ENCODE measurements at places on chromosomes 6 and 20.

GRCh38 chr20:39829661-39830060 is 859.4 kb downstream of the MAFB start:
- DNase-seq, result no peak

DNA sequence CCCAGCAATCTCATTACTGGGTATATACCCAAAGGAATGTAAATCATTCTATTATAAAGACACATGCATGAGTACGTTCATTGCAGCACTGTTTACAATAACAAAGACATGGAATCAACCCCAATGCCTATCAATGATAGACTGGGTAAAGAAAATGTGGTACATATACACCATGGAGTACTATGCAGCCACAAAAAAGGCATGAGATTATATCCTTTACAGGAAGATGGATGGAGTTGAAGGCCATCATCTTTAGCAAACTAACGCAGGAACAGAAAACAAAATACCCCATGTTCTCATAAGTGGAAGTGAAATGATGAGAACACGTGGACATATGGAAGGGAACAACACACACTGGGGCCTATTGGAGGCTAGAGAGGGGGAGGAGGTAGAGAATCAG is 115.7 kb downstream of the NUS1 start:
- no peak for DNase-seq

GRCh38 chr6:152478377-152479010 is 158.7 kb downstream of the SYNE1 start:
- no peak for DNase-seq

DNA sequence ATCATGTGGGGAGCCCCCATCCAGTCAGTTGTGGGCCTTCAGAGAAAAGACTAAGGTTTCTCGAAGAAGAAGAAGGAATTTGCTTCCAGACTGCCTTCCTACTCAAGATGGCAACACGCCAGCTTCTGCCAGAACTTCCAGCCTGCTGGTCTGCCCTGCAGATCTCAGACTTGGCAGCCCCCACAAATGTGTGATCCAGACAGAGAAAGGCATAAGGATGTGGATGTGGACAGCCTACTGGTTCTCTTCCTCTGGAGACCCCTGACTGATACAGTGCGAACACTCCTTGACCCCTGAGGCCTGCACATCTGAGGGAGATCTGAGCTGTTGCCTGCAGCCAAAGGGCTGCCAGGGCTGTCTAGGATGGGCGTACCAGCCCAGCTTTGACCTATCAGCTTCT is 8.6 kb downstream of the GABRR1 start:
- no peak for DNase-seq

DNA sequence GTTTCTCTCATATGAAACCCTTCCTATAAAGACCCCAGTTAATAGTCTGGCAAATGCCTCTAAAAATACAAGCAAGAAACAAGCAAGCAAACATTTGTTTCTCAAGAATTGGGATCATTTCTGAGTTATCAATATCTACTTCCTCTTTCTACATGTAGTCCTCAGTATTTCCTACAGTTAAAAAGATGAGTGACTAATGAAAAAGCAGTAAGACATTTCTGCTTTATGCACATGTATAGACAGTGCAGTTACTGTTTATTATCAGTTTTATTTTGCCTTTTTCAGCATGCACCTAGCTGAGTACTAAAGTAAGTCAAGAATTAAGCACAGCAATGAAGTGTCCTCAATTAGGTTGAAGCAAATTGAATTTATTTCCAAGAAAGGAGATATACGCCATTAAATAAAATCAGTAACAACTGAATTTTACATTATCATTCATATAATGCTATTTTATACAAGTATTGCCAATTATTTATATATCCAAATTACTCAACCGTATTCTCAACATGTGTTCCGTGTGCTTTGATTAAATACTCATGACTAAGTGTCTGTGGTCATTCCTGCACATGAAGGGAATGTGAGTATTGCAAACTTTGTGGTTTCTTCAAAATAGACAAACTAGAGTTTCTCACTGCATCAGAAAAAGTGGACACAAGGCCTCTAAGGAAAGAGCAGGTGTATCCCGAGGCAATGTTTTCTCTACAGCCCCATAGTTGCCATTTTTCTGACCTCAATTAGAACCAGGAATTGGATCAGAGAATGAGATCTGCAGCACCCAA is 159.3 kb upstream of the MARCKS start:
- peak; percentile 66 for DNase-seq

DNA sequence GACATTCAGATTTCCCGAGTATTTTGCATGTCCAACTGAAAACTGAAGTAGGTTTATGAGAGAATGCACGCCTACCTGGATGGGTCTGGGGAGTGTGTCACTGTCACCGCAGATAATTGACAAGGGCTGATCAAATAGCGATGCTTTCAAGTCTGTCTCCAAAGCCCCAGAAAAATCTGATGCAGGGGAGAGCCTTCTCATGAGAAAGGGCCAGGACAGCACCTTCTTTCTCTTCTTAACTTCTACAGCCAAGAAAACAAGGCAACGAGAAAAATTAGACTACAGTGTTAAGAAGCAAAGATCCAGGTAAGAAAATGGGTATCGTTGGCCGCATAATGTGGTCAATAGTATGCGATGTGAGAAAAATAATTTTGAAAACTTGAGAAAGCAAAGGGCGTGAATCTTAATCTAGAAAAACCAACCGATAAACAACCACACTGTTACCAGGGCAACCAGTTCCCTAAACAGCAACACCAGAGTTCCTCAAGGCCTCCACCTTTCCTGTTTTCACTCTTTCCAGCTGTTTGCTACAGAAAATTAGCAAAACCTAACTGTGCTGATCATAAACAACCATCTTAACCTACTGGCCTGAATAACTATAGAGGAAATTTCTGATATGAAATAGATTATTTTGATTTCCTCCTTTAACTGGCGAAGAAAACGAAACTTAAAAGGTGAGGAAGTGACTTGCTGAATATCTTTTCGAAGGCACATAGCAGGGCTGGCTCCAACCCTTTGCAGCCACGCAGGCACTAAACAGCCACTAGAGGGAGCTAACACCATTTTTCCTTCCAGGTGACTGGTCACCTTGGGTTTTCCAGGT is 2.6 kb downstream of the TAGAP start:
- peak; percentile 63 for DNase-seq

GRCh38 chr20:48679011-48679410 is 148.8 kb downstream of the PREX1 start:
- no peak for DNase-seq

DNA sequence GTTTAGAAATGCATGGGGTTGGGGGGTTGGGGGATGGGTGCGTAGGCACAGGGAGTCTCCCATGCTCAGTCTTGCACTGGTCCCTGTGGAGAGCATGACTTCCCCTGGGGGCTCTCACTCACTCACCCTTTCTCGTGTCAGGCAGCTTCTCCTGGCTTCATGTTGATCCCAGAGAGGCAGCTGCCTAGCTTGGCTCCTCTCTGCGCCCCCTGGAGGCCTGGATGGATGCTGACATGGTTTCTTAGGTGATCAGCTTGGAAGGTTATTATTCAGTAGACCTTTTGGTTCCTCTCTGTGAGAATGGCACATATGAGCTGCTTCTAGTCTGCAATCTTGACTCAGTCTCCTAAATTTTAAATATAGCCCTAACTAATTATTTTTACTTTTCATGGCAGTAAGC is 109.3 kb upstream of the FAM83B start:
- no peak for DNase-seq

DNA sequence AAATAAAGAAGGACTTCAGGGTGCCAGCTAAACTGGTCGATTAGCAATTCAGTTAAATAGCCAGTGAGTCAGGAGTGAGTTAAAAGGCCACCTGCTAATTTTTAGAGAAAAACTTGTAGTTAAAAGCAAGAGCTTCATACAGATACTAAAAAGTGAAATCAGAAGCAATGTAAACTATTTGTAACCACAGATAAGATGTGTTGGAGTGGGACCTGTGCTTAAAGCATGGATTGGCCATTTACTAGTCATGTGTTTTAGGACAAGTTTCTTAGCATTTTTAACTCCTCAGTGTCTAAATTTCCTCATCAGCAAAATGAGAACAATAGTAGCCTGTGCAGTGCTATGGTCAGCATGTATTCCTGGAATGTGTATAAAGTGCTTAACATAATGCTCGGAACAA is 23.8 kb upstream of the HDDC2 start:
- no peak for DNase-seq

DNA sequence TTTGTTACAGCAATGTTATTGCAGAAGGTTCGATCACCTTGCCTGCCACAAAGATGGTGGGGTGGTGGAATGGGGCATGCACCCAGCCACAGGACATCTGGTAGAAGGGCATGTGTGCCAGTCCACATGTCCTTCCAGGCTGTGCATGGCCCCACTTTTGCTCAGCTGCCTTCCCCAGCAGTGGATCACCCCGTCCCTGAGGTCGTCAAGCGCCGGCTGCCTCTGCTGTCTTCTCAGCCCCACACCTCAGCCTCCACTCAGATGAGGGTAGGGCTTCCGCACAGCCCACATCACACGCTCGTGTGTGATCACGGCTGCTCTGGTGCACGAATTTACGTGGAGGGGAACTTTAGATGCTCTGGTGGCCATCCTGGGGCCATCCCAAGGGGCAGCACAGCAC is 109.5 kb upstream of the PMEPA1 start:
- DNase-seq, result no peak

DNA sequence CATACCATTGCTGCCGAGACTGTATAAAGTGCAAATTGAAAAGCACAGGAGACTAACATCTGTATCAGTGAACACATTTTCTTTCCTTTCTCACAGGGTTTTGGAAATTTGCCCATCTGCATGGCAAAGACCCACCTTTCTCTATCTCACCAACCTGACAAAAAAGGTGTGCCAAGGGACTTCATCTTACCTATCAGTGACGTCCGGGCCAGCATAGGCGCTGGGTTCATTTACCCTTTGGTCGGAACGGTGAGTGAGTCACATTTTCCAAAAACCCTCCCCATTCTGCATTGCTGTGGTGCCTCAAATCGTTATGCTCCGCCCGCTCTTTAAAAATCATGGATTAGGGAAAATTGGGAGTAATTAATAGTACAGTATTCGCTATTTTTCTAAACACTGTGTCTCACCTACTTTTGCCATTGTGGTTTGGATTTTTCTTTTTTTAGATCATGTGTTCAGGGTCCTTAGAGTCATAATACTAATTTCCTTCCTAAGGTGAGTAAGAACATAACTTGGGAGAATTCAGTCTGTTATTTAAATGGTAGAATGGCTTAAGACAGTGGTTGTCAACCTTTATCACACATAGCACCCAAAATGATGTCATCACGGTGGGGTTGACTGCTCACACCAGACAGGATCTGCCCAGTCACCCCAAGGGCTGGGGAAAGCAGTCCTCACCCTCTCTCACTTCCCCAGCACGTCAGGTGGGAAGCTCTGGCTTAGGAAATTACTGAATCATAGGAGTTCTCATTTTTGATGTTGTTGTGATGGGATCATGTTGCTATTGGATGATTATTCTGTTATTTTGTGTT is 171.6 kb downstream of the MTHFD1L start:
- no peak for DNase-seq

- DNase-seq, result no peak
These were observed 428.4 kb upstream of the MARCKS start for GRCh38 chr6:113428702-113429101.

DNA sequence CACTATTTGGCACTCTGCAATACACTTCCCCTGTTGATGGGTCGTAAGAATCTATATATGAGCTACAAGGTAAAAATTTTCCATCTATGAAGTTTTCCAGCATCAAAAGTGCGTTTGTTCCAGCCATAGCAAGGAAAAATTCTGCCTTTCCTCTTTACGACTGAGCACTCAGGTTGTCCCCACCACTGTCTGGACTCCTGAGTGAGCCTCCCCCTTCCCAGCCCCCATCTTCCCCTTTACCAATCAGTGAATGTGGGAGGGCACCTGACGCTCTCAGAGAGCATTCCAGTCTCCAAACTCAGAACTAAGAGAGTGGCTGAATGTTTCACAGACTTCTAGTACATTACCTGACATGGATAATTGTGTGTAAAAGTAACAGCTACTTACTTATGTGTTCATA is at the start of gene ALDH8A1:
Gene ALDH8A1 (minus strand): TSS at position 175 of the 400 bp plus-strand sequence. CDS start 48 bp downstream, at position 127.
- DNase-seq, result no peak

DNA sequence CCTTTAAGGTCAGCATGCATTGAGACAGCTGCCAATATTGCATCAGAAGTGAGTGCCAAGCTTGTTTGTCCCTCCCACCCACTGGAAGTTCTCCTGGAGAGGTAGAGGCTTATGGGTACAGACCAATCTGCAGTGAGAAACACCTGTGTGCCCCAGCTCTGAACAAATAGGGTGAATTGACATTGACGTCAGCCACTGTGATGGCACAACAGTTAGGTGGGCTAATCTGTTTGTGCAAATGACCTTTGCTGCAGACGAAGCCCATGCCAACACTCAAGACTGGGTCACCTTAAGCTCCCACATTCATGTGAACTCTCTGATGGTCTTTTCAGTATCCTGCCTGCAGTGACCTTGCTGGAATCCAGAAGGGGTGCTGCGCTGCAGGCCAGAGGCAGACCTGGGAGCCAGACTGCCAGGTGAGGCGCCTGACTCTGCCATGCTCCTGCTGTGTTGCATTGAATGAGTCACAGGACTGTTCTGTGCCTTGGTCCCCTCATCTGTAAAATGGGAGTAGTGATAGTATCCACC is 99.9 kb downstream of the ALDH8A1 start:
- DNase-seq, result no peak

DNA sequence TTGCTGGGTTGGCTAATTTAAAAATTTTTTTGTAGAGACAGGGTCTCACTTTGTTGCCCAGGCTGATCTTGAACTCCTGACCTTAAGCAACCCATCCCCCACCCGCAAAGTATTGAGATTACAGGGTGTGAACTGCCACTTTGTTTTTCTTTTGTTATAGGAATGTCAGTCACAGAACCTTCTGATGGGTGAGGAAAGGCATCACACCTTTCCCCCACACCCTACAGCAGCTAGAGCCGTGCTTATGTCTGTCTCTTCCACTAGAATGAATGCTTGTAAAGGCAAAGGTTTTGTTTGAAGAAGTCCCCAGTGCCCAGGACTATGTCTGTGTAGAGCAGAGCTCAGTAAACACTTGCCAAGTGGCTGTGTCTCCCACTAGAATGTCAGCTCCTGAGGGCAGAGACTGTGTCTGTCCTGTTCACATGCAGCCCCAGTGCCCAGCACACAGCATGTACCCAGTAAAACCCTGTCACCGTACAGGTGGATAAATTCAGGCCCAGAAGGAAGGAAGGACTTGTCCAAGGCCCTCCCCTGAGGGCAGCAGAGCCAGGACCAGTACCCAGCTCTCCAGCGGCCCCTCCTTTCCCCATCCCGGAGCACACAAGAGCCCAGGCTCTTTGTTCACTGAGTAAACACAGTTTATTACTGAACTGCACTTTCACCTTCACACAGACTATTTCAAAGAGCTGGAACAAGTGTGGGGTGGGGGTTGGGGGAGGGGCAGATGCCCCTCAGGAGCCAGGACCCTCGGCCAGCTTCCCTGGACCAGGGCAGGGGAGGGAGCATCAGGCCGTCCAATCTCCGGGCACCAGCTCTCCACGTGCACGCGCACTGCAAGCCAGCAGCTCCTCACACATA is 26.4 kb downstream of the COX4I2 start:
- no peak for DNase-seq
